SJSA1 (cell line): ENCODE measurements at places on chromosomes 7 and 10.

DNA sequence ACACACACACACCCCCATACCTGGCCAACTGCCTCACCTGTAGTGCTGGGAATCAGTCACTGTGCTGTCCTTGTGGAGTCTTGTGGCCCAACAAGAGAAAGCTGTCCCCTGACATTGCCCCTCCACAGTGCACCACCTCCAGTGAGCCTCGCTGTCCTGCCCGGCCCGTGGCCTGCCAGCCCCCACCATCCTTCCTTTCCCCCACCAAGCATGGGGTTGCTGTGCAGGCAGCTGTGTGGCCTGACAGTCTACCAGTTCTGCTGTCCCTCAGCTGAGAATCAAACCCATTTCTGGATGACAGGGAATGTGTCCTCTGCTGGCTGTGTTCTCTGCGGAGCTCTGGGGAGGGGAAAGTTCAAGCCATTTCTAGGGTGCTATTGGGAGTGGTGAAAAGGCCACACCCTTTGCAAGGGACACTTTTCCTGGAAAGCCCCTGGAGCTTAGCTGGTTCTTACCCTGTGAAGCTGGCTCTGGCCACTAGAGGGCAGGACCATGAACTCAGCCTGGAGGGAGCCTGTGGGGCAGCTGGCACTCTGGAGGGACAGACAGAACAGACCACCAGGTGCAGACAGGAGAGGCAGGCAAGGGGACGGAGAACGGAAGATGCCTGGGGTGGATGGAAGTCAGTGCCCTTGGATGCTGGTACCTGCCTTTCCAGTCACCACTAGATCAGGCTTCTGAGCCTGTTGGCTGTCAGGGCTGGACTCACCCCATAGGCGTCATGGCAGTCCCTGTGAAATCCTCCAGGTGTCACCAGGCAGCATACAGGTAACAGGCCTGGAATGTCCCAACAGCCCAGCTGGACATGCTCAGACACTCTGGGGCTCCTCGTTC is 10.5 kb upstream of the MTPAP start:
- peak; percentile 56 for DNase-seq
- H3K27me3 ChIP-seq: no peaks in the 10 kb centered on the region; the same call in none of the 2 replicates
- H3K4me1 ChIP-seq: no peaks in the 10 kb centered on the region
- H3K4me3 ChIP-seq: no peak overlapping the region
- no peak overlapping the region for H3K27ac ChIP-seq
- no peaks in the 10 kb centered on the region for H3K36me3 ChIP-seq

DNA sequence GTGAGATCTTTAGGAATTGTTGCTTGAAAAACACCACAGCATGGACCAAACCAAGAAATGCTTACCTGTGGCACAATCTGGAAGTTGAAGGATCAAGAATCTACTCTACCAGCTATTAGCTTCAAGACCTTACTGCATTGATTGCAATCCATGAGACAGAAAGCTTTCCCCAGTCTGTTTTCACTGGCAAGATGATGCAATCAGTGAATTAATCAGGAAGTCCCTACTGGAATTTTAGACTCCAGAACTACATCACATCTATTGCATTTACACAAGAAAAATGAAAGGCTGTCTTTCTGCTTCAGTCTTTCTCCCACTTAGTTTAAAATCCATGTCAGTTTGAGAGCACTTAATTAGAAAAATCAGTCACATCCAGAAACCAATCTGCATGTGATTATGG is 191.7 kb downstream of the TFEC start:
- H3K27ac ChIP-seq: no peak overlapping the region
- no peaks in the 10 kb centered on the region for H3K36me3 ChIP-seq
- H3K4me1 ChIP-seq: no peaks in the 10 kb centered on the region

GRCh38 chr10:52965938-52966401 is 193.4 kb upstream of the MBL2 start:
- H3K4me1 ChIP-seq: no peaks in the 10 kb centered on the region
- H3K27ac ChIP-seq: no peak overlapping the region

- no peak overlapping the region for H3K4me3 ChIP-seq
- peaks cover 37% of the 10 kb centered on the region for H3K27me3 ChIP-seq
- H3K36me3 ChIP-seq: no peaks in the 10 kb centered on the region
- DNase-seq: no peak
- H3K27ac ChIP-seq: no peak overlapping the region
Observed at GRCh38 chr10:101331956-101332355, 22.0 kb upstream of the BTRC start.

GRCh38 chr10:79127151-79127961 is 58.6 kb downstream of the ZMIZ1 start:
- H3K27ac ChIP-seq: no peak overlapping the region
- no peak overlapping the region for H3K4me3 ChIP-seq
- peaks cover 59% of the 10 kb centered on the region for H3K4me1 ChIP-seq
- H3K36me3 ChIP-seq: peaks cover 95% of the 10 kb centered on the region
- DNase-seq: peak; percentile 67
- H3K27me3 ChIP-seq: no peaks in the 10 kb centered on the region

DNA sequence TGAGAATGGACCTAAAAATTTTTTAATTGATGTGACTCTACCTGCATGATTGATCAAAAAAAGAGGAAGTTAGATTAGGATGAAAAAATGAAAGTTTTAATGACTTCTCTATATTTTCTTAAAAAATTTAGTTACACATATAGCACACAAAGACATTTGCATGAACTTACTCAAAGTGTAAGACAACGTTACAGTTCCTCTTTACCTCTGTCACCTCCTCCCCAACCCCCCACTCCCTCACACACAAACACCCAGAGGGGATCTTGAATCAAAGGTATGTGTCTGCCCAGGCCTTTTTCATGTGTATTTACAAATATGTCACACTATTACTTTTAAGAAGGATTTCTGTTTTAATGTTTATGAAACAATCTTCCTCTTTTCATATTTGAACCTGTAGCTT is 20.6 kb upstream of the CDCA7L start:
- DNase-seq: no peak
- H3K4me1 ChIP-seq: peaks cover 13% of the 10 kb centered on the region
- H3K27me3 ChIP-seq: no peaks in the 10 kb centered on the region
- H3K4me3 ChIP-seq: no peak overlapping the region

GRCh38 chr7:141911391-141911790 is 4.8 kb upstream of the OR9A4 start:
- H3K4me1 ChIP-seq: no peaks in the 10 kb centered on the region
- no peak overlapping the region for H3K27ac ChIP-seq
- H3K36me3 ChIP-seq: no peaks in the 10 kb centered on the region

DNA sequence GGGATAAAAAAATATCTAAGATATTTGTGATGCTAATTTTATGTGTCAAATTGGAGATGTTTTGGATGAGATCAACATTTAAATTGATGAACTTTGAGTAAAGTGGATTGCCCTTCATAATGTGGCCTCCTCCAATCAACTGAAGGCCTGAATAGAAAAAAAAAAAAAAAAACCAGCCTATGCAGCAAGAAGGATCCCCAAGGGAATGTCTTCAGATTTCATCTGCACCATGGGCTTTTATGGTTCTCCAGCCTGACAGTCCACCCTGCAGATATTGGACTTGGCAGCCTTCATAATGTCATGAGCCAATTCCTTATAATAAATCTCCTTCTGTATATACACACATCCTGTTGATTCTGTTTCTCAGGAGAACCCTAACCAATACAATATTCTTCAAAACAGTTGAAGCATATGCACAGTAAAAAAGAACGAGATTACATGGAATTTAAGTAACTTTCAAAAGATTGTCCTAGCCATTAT is 316.9 kb upstream of the PLXDC2 start:
- H3K4me3 ChIP-seq: no peak overlapping the region
- H3K27me3 ChIP-seq: no peaks in the 10 kb centered on the region
- DNase-seq: no peak
- no peaks in the 10 kb centered on the region for H3K36me3 ChIP-seq

DNA sequence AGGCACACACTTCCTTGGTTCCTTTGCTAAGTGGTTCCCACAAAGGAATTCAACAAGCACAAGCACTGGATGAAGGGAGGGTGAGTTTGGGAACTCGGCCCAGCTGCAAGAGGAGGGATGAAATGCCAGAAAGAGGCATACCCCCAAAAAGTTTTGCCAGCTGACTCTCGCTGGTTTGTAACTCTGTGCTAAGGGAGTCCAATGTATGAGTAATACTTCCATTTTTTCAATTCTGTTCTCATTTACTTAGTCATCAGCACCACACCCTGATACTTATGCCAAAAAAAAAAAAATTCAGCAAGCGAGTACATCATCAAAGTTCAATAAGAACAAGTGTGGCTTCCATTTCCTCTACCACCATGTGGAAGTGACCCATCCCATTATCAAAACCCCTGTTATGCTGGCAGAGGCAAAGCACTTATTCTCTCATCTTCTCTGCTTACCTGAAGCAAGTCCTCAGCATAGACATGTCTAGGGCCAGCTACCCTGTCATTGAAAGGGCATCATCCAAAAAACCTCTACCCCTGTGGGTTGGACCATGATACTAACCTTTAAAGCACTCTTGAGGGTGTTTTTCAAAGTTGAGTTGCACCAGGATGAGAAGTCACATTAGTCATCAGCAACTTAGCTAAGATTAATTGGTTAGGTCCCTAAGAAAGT is 6.9 kb upstream of the HYCC1 start:
- no peak overlapping the region for H3K4me3 ChIP-seq
- peak overlapping the region; percentile 40 for H3K27ac ChIP-seq
- H3K27me3 ChIP-seq: no peaks in the 10 kb centered on the region
- peaks cover 26% of the 10 kb centered on the region for H3K4me1 ChIP-seq
- no peaks in the 10 kb centered on the region for H3K36me3 ChIP-seq
- no peak for DNase-seq

- no peaks in the 10 kb centered on the region for H3K27me3 ChIP-seq
- no peak overlapping the region for H3K27ac ChIP-seq
- H3K4me1 ChIP-seq: peaks cover 8% of the 10 kb centered on the region; the same call in 1 of the 2 replicates
- H3K4me3 ChIP-seq: no peak overlapping the region
- no peak for DNase-seq
Observed at GRCh38 chr10:14617852-14618251, 156.8 kb downstream of the FAM107B start.

DNA sequence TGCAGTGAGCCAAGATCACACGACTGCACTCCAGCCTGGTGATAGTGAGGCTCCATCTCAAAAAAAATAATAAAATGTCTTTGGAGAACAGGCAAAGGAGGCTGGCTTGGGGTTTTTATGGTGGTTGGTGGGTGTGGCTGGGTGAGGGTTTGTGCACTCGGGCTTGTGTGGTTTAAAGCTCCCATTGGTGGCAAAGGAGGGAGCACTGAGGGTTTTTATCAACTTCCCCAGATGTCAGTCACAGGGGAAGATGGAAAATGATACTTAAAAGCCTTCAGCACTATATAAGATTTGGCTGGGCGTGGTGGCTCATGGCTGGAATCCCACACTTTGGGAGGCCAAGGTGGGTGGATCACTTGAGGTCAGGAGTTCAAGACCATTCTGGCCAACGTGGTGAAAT is 16.3 kb upstream of the RNF216 start:
- no peaks in the 10 kb centered on the region for H3K27me3 ChIP-seq
- no peak overlapping the region for H3K27ac ChIP-seq
- no peaks in the 10 kb centered on the region for H3K36me3 ChIP-seq
- no peaks in the 10 kb centered on the region for H3K4me1 ChIP-seq

GRCh38 chr10:92405419-92405924 is 114.5 kb downstream of the MARCHF5 start:
- no peak overlapping the region for H3K27ac ChIP-seq
- H3K4me3 ChIP-seq: no peak overlapping the region
- no peaks in the 10 kb centered on the region for H3K36me3 ChIP-seq

- H3K27ac ChIP-seq: no peak overlapping the region
- no peak overlapping the region for H3K4me3 ChIP-seq
- H3K27me3 ChIP-seq: 0 out of 2 replicates have a peak, but pooled peaks cover 3% of the 10 kb centered on the region
- DNase-seq: no peak
- H3K4me1 ChIP-seq: no peaks in the 10 kb centered on the region
Observed at GRCh38 chr10:29876008-29876555, 183.3 kb downstream of the JCAD start.

DNA sequence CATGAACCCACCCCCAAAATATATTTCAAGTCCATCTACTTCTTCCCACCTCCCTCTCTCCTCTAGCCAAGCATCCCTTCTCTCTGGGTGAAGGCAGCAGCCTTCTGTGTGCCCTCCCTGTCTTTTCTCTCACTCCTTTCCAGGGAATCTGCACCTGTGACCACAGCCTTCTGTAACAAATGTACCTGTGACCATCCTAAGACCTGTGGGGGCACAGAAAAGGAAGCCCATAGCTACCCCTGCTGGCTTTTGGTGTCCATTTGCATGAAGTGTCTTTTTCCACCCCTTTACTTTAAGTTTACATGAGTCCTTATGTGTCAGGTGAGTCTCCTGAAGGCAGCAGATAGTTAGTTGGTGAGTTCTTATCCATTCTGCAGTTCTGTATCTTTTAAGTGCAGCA is 2.0 kb upstream of the TBXAS1 start:
- H3K27ac ChIP-seq: no peak overlapping the region
- no peak for DNase-seq
- no peaks in the 10 kb centered on the region for H3K36me3 ChIP-seq
- H3K4me3 ChIP-seq: no peak overlapping the region
- peaks cover 2% of the 10 kb centered on the region; the same call in 1 of the 2 replicates for H3K27me3 ChIP-seq

DNA sequence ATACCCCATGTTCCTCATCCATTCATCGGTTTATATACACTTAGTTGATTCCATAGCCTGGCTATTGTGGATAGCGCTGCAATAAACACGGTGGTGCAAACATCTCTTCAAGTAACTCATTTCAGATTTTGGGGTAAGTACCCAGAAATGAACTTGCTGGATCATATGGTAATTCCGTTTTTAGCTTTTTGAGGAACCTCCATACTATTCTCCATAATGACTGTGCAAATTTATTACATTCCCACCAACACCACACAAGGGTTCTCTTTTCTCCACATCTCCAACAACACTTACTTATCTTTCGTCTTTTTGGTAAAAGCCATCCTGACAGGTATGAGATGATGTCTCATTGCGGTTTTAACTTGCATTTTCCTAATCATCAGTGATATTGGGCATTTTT is 3.7 kb downstream of the NPFFR1 start:
- no peaks in the 10 kb centered on the region for H3K4me1 ChIP-seq
- no peak for DNase-seq
- H3K36me3 ChIP-seq: no peaks in the 10 kb centered on the region
- peaks cover 48% of the 10 kb centered on the region for H3K27me3 ChIP-seq
- no peak overlapping the region for H3K27ac ChIP-seq

DNA sequence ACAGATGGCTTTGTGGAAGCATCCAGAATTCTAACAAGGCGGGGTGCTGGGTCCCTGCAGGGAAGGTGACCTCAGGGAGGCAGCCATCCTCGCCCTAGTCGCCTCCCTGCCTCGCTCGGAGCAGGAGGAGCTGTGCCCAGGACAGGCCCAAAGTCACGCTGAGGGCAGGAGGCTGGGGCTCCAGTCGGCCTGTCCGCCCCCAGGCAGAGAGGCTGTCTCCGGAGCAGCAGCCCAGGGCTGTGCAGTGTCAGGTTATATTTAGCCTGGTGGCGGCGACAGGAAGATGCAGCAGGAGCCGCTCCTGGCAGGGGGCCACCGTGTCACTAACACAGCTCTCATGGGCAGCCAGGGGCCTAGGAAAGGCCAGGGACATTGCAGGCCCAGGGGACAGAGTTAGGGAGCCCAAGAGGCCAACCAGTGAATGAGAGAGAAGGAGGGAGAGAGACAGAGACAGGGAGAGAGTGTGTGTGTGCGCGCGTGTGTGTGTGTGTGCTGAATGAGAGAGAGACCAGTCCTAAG is 13.5 kb downstream of the KCNH2 start:
- DNase-seq: no peak
- no peaks in the 10 kb centered on the region for H3K4me1 ChIP-seq
- no peak overlapping the region for H3K4me3 ChIP-seq
- H3K27ac ChIP-seq: no peak overlapping the region
- H3K27me3 ChIP-seq: peaks cover 32% of the 10 kb centered on the region
- no peaks in the 10 kb centered on the region for H3K36me3 ChIP-seq
